Tongue (tissue), 3 donors: ENCODE measurements at places on chromosomes 4 and X. TPM values are rescaled to one million over a fixed set of nuclear protein-coding genes. Genes with fewer than 3 reads are reported as not detected.
A peak's percentile ranks its signal among the peaks of the same experiment; 100 is the strongest.

BMPR1B gene
- total RNA-seq: 42.5 TPM

P2RY10 gene
- total RNA-seq: 0.62 TPM

DNA sequence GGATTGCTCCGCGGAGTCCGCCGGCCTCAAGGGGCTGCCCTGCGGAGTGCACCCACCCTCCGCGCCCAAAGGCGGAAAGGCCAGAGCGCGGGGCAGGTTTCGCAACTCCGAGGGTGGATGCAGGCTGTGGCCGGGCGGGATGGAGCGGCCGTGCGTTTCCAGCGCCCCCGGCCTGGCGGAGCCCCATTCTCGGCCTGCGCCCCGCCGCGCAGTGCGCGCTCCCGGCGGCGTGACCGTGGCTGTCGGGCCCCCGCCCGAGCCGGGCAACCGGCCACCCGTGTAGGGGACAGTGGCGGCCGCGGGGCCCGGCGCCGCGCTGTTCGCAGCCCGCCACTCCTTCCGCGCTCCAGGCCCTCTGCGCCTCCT, 331 bp downstream of the SETD7 start:
- peak; percentile 48 for DNase-seq

- DNase-seq: peak; percentile 2
Measured at GRCh38 chr4:127307996-127308395, 324.8 kb upstream of the INTU start.

GRCh38 chrX:108081110-108081509, 10.2 kb downstream of the PSMD10 start:
- DNase-seq: no peak
